CD4-positive, alpha-beta T cell treated with Interleukin-17A for 4 hours (primary cell): ENCODE measurements at places on chromosomes 3 and 15.
A peak's percentile ranks its signal among the peaks of the same experiment; 100 is the strongest.

DNA sequence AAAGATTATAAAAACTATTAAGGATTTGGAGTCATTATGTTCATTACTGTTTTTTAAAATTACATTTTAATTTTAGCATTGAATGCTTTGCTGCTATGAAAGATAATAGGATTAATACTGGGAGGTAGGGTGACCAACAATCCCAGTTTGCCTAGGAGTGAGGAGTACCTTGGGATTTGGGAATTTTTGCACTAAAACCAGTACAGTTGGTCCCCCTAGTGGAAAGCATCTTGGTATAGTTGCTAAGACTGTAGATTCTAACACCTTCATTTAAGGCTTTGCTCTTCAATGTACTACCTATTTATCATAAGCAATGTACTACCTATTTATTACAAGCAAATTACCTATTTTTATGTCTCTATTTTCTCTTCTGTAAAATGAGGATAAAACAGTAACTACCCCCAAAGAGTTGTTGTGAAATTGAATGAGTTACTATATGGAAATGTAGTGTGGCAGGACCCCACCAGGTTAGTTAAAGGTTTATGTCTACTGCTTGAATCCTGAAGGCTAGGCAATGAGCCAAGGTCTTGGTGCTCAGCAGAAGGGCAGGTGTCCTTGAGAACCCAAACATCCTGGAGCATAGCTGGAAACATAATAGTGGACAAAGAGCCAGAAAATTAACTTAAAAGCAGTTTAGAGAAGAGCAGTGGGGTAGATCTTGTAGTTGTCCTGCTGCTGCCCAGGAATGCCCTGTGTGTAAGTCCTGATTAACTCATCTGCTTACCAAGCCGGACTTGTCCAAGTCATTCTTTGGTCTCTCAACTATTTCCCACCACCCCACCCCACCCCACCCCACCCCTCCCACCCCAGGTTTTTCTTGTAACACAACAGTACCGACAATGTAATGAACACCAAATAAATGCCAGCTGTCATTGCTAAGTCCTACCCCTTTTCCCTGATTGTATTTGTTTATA is 49.2 kb upstream of the NMD3 start:
- DNase-seq = no peak

GRCh38 chr15:78909791-78910228 is 35.0 kb downstream of the CTSH start:
- peak; percentile 27 for DNase-seq

DNA sequence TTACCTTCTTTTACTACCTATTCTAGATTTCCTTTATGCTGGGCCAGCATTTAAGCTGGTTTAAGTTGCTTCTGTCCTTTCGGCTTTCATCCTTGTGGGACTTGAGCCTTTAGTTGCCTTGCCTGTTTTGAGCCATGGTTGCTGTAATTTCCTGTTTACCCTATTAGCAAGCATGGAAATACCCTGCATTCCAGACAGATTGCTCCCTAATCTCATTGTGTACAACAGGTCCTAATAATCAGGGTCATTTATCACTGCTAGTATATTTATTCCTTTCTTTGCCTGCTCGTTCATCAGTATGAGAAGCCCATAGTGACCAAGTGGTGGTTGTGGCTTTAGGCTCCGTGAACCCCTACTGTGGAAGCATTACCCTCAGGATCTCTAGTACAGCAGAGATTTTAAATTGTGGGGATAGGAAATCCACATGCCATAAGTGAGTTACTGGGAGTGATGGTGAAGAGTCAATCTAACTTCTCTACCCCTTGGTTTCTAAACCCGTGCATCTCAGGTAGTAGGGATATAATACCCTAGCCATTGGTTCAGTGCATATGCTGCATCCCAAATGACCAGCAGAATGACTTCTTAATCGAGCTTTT is 31.9 kb downstream of the NCK1 start:
- DNase-seq = no peak

GRCh38 chr3:160106905-160107861 is 118.0 kb upstream of the C3orf80 start:
- no peak for DNase-seq

GRCh38 chr15:42157381-42157780 is 945 bp upstream of the PLA2G4F start:
- DNase-seq = no peak

DNA sequence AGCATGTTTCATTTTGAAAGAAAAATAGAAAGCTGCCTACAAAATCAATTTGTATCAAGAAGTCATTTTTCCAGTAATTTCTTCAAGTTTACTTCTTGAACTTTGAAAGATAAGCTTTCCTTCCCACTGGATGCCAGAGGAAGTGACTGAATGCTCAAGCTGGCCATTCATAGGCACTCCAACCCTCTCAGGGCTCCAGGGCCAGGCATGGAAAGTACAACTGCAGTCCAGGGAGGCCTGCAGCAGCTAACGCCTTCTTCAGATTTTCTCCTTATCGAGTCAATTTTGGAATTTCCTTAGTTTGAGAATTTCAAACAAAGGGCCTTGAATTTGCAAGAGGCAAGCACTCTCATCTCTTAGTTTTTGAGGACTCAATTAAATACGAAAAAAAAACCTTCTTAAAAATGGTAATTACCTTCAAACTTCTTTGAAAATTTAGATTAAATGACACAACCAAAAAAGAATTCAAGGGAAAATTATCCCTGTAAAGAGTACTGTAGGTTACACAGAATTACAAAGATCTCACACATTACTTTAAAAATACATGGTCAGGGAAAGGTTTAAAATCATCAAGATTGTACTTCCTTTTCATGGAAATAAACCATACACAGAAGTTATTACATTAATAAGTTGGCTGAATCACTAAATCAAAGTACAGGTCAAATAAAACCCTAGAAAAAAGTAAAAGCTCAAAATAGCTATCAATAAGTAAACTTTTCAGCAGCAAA is 2.5 kb downstream of the UBP1 start:
- no peak for DNase-seq

GRCh38 chr3:134327594-134327975 is 46.7 kb downstream of the AMOTL2 start:
- no peak for DNase-seq

- DNase-seq = no peak
Observed at GRCh38 chr3:112925969-112926368, 48.9 kb downstream of the CD200R1 start.

DNA sequence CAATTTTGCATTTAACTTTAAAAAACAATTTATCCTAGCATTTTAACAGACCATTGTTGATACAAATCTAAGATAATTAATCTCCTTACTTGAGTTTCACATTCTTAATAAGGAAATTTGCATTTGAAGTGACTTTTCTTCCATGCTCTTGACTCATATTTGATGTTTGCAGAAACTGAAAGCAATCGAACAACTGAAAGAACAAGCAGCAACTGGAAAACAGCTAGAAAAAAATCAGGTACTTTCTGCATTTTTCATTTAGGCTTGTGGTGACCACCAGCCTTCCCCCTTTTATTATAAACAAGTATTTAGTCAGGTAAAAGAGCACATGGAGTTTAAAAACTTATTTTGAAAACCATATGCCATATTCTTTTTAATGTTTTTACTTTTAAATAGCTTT is 20.1 kb upstream of the SELENOT start:
- DNase-seq = no peak

DNA sequence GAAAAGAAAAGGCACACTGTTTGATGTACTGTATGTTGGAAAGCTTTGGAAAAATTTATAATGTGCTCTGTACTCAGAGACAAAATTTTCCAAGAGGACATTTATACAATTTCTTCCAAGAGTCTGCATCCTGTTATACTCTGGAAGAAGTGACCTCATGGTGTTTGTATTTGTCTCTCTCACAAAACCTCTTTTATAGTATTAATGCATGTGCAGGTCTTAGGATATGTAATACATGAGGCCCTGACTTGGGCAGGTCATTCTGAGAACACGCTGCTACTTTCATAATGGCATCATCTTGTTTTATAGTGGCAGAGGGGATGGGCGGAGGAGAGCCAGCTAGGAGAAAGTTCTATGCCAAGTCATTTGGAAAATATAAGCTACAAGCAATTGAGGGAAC is 72.0 kb upstream of the P3H2 start:
- no peak for DNase-seq

DNA sequence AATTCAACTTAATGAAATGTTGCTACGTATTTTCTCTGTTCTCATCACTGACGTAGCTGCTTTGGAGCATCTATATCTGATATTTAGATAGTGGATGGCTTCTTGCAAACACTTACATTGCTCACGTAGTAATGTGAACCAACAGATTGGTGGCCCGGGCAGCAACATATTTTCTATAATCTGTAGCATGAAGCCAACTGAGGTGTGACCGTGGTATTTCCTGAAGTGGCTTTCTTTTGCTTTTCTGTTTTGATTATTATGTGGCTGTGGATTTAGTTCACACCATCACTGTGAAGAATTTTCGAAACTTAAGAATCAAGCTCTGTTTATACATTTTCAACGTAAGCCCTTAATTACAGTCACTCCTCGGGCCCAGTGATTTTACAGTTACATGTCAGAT is 288.5 kb downstream of the LPP start:
- no peak for DNase-seq

DNA sequence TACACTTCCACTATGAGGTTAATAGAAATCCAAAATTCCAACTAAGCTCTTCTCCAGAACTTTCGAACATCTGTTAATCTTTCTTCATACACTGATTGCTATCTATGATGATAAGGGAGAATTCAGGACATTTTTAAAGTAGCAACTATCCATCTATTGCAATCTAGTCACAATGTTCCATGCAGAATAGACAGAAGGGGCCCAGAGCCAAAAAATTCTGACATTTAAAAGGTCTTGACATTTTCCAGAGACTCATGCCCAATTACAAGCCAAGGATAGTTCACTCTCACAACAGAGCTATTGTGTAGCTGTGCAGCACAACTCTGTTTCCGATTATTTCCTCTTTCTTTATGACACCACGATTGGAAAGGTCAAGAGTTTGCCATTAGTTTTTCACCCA is 999.7 kb upstream of the ALCAM start:
- DNase-seq = no peak

- peak; percentile 72 for DNase-seq
Observed at GRCh38 chr15:90648137-90649070, 68.7 kb upstream of the BLM start.

- peak; percentile 34 for DNase-seq
Observed at GRCh38 chr3:33008282-33008681, 56.8 kb downstream of the CCR4 start.

GRCh38 chr3:42497009-42497731 is 5.3 kb upstream of the VIPR1 start:
- no peak for DNase-seq

DNA sequence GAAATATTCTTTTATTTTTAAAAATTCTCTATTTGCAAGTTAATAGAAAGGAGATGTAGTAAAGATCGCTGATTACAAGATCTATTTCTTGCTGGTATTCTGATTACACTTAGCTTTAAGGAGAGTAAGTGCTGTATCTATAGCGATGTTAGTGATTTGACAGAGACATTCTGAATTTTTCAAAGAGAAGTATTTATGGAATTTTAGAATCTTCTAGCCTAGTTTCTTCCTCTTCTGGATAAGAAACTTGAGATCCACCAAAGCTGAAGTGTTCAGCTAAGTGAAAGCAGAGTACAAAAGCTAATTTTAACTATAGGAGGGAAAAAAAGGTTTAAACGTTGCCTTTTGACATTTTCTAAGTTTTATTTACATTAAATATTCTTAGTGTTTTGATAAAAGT is 72.1 kb upstream of the RARB start:
- DNase-seq = no peak

DNA sequence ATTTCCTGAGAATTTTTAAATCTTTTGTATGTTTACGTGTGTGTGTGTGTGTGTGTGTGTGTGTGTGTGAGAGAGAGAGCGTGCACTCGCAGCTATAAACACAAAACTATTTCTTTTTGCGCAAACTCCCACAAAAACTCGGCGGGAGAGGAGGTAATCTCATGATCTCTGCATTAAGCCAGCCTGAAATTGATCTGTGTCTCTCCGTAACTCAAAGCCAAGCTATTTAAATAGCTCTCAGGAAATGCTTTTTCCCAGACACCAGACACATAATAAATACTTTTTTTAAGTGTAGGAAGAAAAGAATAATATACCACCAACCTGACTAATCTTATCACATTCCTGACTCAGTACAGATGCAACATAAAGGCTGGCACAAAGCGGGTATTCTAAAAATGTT is 226.8 kb downstream of the MAGI1 start:
- DNase-seq = no peak

DNA sequence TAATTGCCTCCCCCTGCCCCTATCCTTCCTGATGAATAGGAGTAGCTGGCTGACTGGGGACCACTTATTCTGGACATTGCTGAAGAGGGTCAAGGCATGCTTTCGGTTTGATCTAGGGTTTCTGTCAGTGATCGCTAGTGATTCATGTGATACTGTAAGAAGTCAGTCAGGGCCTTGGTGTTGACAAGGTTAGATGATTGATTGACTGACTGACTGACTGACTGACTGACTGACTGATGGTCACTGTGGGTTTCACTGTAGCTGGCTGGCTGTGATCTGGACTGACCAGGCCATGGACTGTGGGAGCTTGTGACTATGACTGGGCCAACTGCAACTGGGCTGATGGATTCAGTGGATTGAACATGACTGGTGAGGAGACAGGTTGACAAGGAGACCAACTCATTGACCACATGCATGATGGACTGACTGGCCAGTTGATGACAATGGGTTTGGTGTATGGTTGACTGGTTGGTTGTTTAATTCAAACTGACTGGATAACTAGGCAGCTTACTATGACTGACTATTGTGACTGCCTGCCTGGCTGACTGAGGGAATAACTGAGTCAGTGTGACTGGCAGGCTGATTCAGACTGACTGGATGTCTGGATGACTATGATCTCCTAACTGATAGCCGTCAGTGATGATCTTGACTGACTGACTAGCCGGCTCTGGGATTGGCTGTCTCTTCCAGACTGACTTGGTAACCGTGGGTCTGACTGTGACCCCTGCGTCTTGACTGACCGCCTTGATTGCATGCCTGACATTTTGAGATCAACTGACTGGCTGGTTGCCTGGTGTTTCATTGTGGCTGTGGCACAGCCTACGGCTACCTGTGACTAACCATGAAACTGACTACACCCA is 509.9 kb downstream of the SHQ1 start:
- DNase-seq = peak; percentile 3

GRCh38 chr15:95085056-95085455 is 853.7 kb downstream of the MCTP2 start:
- no peak for DNase-seq

- no peak for DNase-seq
Observed at GRCh38 chr15:63977119-63977518, 69.2 kb downstream of the DAPK2 start.
